ENCODE measurements at places on chromosomes 6 and 20.

- no peak for DNase-seq
These were observed 113.5 kb upstream of the PHACTR1 start for GRCh38 chr6:12602951-12603672.

DNA sequence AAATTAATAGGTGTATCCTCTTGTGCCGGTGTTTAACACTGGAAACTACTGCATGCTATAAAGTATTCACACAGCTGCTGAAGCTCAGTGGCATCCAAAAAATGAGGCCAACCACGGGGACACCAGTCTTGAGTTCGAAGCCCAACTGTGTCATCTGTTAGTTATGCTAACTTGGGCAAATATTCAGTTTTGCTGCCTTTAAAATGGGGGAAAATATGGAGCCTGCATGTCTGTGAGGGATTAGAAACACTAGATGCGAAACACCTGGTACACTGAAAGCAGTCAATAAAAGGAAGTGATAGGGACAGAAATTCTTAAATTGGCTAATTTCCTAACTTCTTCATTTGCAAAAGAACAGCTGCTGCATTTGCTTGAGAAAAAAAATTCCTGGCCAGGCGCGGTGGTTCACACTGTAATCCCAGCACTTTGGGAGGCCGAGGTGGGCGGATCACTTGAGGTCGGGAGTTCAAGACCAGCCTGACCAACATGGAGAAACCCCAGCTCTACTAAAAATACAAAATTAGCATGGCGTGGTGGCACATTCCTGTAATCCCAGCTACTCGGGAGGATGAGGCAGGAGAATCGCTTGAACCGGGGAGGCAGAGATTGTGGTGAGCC is 36.6 kb upstream of the MLIP start:
- no peak for DNase-seq

DNA sequence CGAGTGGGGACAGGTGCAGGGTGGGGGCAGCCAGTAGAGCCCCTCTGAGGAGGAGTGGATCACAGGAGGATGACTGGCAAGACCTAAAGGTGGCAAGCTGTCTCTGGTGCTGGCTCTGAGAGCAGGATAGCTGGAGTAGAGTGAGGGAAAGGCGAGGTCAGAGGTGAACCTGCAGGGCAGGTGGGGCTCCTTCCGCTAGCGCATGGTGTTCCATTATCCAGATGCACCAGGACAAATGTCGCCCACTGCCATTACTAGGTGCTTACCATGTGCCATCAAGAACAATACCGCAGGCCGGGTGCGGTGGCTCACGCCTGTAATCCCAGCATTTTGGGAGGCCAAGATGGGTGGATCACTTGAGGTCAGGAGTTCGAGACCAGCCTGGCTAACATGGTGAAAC is 18.3 kb upstream of the FAM110A start:
- no peak for DNase-seq

- no peak for DNase-seq
These were observed 3.9 kb downstream of the ATXN1 start for GRCh38 chr6:16757332-16757731.

Data from stimulated activated CD4-positive, alpha-beta T cell treated with anti-CD3 and anti-CD28 coated beads, Interleukin-4, amount 100 ng/mL, for 24 hours (primary cell).